ENCODE measurements at places on chromosomes 4 and X.

DNA sequence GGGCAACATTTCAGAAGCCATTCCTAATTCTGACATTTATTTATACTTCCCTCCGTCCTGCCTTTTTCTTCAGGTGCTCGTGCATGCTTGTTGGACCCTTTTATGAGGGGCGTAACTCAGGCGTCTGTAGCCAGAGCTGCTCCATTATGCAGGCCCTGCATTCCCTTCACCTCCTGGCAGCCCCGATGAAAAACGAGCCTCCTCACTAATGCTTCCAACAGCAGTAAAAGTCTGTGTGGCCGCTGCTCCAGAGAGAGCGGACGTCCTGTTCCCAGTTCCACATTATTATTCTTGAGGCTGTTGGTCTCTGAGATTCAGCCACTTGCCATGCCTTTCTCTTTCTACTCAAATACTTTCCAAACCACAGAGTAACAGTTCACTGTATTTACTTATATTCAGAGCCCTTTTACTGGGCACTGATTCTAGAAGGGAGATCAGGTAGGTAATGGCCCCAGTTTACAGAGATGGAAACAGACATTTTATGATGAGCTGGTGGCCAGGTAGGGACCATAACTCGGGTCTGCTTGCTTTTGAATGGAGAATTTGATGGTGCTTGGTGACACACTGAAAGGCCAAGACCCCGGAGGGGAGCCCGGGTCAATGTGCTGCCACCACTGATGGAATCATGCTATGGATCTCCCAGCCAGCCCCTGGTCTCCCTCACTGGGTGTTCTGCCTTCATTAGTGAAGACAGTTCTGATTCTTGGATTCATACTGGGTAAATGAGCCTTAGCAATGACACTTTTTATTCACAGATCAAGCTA is 101.0 kb downstream of the GATB start:
- DNase-seq, result no peak

DNA sequence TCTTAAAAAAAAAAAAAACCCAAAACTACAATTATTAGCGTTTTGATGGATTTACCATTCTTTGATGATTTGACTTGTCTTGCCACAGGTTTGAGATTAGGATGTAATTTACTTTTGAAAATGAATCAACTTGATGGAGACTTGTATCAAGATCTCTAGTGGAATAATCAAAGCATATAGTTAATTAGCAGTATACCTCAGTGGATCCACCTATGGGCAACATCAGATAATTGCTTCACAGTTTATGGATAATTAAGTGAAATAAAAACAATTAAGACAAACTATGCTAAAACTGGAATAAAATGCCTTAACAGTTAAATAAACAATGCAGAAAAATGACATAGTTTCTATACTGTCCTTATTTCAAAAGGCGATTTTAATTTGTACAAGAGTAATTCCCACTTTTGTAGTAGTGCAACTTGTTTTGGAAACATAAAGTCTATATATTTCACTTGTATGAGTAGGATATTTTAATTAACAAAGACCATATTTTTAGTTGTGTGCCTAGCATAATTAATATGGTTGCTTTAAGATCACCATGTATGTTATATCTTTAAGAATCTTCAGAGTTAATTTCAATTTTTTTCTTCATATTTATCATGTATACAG is 4.2 kb downstream of the CPEB2 start:
- no peak for DNase-seq

DNA sequence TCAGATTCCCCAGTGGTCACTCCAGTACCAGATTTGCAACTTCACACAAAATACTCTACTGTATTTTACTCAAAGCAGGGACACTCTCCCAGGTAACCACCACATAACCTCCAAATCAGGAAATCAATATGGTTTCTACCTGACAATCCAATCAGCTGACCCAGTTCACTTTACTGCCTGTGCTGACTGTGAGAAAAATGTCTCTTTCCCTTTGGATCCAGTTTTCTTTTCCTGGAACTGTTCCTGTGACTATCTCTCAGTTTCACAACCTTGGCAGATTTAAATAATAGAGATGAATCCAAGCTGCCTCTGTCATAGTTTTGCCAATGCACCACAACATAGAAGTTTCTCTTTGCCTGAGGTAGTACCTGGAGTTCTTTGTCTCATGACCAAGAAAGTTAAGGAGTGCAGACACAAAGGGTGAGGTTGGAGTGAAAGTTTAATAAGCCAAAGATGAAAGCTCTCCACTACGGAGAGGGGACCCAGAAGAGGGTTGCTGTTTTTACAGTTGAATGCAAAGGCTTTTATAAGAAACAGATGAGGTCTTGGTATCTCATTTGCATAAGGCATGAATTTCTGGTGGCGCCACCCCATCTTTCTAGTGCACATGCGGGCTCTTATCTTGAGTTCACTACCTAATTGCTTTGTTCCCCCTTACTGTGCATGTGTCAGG is 29.7 kb upstream of the IL9R start:
- no peak for DNase-seq

- DNase-seq, result no peak
Observed at GRCh38 chr4:126807132-126807531, 825.6 kb upstream of the INTU start.

DNA sequence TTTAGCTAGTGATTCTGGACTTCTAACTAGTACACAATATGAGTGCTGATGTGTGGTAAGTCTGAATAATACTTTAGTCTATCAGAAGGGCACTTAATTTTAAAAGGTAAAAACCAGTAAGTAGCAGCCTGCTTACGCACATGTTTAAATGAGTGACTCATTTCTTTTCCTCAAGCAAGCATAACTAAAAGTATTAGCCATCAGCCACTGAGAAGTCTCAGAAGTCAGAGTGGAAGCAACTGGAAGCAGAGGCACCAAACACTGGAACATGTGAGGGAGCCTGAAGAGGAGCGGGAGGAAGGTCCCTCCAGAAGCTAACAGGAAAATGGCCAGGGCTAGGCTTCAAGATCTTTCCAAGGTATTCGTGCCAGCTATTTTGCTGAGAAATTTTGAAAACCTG is 257.7 kb downstream of the RAPGEF2 start:
- DNase-seq, result no peak

GRCh38 chr4:25984796-25985195 is 70.8 kb downstream of the SMIM20 start:
- no peak for DNase-seq

- no peak for DNase-seq
Observed at GRCh38 chr4:175946472-175947116, 119.0 kb upstream of the WDR17 start.

- DNase-seq, result no peak
Observed at GRCh38 chr4:5471691-5472090, 236.7 kb downstream of the EVC2 start.

GRCh38 chr4:129346036-129346435 is 250.1 kb downstream of the C4orf33 start:
- no peak for DNase-seq

GRCh38 chr4:173556398-173557131 is 26.5 kb upstream of the HAND2 start:
- no peak for DNase-seq

DNA sequence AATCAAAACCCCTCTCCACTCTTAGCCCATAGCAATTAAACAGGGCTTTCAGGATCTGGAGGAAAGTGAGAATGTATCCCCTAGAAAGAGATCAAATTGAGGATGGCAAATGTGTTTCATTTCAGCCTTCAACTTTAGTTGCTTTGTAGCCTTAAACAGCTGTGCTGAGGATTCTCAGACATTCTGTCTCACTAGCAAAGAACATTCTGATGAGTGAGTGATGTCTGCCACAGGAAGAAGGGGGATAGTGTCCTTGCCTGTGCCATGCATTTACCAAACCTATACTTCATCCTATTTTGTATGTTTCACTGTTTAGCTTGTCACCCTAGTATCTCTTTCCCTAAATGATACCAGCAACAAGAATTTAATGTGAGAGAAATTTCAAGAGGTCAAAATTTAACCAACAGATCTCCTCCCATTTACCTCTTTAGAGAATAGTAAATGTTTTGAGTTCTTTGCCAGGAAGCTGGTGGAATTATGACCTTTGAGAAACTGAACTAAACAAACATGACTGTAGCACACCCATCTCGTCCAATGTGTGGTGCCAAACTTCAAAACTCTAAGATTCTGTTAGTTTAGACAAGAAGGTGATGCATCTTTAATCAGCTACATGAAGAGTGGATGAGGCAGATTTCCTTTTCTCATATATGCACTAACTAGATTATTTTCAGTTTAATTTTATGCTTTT is 165.6 kb downstream of the PALLD start:
- DNase-seq, result no peak

Measured in stimulated activated CD4-positive, alpha-beta T cell treated with anti-CD3 and anti-CD28 coated beads, Interleukin-1b, Interleukin-23, amount 100 ng/mL, for 24 hours (primary cell).